ENCODE measurements at places on chromosomes 13 and 19.
A peak's percentile ranks its signal among the peaks of the same experiment; 100 is the strongest.

DNA sequence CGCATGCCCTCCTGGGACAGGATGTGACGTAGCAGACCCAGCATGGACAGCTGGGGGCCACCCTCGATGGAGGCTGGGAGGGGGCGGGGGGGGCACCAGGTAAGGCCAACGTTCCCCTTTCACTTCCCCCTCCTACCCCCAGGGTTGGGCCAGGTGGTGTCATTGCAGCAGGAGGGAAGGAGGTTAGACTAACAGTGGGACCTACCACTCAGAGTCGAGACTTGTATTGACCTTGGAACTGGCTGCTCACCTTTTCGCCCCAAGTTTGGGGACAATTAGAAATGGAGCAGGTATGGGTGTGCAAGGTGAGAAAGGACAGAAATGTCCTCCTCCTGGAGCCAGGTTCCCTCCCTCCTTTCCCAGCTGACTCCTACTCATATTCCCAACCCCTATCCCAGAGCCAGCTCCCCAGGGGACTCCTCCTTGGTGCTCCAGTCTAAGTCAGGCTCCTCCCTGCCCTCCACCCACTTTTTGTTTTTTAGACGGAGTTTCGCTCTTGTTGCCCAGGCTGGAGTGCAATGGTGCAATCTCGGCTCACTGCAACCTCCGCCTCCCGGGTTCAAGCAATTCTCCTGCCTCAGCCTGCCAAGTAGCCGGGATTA is 8.6 kb upstream of the SLC25A41 start:
- no peak for DNase-seq

- no peak for DNase-seq
Observed at GRCh38 chr13:75836441-75836840, 200.3 kb downstream of the LMO7 start.

DNA sequence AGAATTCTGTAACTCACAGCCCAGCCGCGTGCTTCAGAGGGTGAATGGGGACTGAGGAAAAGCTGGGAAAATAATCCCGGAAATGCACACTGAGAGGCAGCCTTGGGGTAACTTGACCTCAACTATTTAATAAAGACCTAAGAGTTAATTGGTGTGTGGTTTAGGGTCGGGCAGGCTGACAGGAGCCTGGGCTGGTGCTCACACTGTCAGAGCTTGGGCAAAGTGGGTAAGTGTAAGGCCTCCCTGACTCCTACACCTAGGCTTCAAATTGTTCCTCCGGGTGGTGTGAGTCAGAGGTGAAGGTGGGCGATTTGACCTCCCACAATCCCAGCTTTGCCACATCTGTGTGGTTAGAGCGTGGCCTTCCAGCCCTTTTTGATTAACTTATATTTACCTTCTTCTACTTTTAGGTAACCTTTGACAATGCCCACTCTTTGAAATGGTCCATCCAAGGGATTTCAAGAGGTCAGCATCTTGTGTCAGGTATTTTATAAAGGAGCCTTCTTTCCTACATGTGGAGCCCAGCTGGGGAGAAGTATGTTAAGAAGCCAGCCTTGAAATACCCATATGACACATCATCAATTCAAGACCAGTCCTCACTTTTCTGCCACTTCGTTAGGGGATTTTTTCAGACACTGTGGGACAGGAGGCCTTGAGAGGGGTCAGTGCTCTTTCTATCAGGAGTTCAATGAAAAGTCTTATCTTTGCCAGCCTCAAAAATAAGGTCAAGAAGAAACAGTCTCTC is 114.2 kb downstream of the NUFIP1 start:
- peak; percentile 24 for DNase-seq

- peak; percentile 46 for DNase-seq
Observed at GRCh38 chr13:78241278-78241919, 322.8 kb upstream of the EDNRB start.

DNA sequence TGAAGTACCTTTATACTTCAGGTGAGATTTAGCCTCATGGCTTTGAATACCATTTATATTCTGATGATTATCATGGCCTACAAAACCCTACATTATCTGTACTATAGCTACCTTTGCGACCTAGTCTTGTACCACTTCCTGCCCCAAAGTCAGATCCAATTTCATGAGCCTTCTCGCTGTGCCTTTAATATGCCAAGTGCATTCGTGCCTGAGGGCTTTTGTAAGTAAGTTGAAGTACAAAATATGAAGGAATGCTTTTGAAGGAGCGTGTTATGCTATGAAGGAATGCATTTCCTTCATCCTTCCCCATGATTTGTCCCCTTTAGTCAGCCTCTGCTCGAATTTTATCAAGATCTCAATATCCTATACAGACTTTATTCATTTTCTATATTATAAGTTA is 9.2 kb upstream of the RASL11A start:
- DNase-seq: no peak

- DNase-seq: peak; percentile 72
Observed at GRCh38 chr13:43006893-43007631, 15.0 kb upstream of the EPSTI1 start.

DNA sequence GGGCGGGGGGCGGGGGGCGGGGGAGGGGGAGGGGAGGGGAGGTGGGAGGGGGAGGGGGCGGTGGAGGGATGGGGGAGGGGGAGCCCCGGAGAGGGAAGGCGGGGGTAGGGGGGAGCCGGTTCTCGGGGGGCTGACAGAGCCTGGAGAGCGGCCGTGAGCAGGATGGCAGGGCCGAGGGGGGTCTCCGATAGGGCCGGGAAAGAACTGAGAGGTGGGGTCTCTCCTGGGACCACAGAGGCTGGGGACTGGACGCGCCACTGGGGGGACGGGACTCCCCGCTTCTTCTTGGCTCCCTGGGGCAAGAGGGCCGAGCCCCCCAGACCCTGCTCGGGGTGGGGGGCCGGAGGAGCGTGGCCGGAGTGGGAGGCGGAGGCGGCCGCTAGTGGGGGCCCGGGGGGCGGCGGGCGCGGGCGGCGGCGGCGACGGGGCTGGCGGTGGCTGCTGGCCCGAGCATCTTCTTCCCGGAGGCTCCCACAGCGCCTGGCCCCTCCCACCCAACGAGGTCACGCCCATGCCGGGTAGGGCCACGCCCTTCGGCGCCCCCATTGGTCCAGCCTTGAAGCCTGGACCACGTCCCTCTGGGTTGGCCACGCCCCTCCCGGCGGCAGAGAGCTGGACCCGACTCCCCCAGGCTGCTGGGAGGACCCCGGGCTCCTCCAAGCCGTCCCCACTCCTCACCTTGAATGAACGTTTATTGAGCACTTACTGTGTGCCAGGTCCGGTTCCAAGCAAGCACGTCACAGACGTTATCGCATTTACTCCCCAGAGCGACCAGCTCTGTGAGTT is at the start of gene NOVA2:
Gene NOVA2, minus strand, starts transcription at position 313 of the 786 bp plus-strand sequence. CDS start 514 bp downstream, outside the sequence.
- DNase-seq: peak; percentile 51

DNA sequence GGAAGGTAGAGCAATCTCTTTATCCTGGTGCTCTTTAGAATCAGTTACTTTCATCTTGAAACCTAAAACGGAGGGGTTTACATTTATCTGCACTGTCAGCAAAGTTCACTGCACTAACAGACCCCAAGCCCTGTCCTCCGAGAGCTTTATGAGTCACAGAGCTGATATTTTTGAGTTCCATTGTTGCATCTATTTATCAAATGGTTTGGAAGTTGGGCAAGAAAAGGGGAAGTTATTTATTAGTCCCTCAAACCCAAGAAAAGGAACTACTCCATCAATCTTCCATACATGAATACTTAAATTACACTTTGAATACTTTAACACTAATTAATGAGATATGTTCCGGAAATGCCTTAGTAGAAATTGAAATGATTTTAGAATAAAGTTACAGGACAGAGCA is 55.5 kb downstream of the EDNRB start:
- DNase-seq: no peak

GRCh38 chr19:15962319-15962718 is 13.5 kb downstream of the OR10H4 start:
- no peak for DNase-seq

- DNase-seq: peak; percentile 64
Observed at GRCh38 chr19:12723641-12724426, at the start of gene TNPO2. Gene TNPO2 (minus strand): TSS chr19:12723932. CDS start chr19:12720977, 2,955 bp downstream.

DNA sequence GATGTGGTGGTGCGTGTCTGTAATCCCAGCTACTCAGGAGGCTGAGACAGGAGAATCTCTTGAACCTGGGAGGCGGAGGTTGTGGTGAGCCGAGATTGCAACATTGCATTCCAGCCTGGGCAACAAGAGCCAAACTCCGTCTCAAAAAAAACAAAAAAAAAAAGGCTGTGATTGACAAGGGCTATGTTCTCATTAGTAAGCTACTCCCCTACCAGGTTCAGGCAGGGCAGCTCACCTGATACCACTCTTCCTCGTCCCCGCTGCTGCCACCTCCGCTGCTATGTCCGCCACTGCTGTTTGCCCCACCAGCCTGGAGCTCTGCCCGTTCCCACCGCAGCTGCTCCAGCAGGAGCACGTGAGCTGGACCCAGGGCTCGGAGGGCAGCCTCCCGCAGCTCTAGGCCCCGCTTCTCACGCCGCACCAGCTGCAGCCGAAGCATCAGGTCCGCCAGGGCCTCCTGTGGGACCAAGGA is 9.4 kb downstream of the USHBP1 start:
- no peak for DNase-seq

DNA sequence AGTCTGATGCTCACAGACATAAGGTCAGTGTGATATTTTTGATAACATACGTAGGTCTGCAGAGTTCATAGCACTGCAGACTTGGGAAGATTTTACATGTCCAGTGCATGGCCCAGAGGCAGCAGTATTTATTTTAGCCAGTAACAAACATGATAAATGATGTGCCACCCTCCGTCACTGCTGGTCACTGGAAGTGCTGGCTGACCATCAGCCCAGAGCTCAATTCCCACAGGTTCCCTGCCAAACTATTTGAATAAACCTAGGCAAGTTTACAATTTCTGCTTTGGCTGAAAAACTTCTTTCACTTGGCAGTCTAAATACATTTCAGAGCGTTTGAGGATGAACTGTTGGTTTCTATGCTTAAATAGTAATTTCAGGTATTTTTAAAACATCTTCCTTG is 135.5 kb upstream of the EDNRB start:
- DNase-seq: no peak

DNA sequence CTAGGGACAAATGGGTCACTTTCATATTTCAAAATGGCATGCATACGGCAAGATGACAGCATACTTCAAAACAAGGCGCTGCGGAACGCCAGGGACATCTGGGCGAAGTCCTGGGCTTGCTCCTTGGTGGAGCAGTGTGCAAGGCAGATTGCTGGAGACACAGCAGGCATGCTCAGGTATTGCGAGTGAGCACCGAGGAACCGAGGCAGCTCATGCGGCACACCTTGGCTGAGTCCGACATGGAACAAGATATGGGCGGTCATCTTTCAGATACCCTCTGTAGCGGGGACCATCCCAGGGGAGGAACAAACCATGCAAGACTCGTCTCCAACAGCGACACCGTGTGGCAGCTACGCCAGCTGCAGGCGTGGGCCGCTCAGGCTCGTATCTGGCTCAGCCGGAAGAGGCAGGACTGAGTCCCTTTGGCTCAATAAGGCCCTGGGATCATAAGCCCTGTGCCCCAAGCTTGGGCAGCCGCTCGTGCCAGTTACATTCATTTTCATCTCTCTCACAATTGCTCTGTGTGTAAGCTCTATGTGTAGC is 112.4 kb downstream of the NUFIP1 start:
- peak; percentile 44 for DNase-seq

DNA sequence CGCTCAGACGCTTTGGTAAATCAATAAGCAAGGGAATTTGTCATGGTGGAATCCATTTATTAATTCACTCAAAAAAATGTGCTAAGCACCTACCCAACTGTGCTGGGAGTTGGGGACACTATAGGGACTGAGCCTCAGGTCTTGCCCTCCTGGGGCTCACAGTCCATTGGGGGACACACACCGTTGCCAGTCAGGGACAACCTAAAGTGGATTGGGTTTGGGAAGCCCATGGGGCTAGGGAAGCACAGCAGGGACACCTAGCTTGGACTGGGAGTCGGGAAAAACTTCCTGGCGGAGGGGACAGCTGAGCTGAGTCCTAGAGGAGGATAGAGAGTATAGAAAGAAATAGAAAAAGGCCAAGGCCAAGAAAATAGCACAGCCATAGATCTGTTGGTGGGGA is 8.5 kb downstream of the FOSB start:
- no peak for DNase-seq

DNA sequence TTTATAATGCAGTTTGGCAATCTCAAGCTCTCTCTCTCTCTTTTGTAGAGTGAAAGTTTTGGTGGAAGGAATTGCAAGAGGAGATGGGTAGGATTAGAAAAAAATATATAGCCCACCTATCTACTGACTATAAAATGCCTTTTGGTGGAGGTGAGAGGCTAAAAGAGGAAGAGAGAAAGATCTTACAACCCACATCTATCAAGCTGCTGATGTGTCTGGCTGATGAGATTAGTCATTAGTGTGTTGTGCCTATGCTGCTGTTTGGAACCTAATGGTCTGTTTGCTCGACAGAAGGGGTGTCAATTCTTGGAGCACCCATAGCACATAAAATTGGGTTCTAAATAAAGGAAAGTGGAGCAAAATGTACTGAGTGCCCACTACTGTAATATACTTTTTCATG is 411.0 kb downstream of the HS6ST3 start:
- no peak for DNase-seq

GRCh38 chr13:22017226-22017625 is 346.4 kb downstream of the FGF9 start:
- DNase-seq: no peak

GRCh38 chr19:38912600-38913514 is 871 bp upstream of the CCER2 start:
- peak; percentile 7 for DNase-seq

DNA sequence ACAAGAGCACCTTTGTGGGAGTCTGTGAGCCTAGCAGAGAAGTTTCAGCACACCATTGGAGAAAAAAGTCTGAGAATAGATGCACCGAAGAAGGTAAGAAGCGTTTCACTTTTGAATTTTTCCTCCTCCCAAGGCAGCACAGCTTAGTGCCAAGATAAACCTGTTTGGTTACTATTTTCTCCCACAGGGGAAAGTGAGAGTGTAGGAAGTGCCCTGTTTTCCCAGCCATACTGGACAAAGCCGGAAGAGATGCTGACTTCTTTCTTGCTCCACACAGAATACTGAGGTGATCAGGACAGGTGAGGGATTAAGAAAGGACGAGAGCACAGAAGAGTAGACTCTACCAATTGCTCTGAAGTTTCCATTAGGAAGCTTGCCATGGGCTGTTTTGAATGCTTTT is 1011.0 kb upstream of the MIR17HG start:
- DNase-seq: no peak

GRCh38 chr13:111908361-111908760 is 158.6 kb upstream of the SOX1 start:
- DNase-seq: no peak

- no peak for DNase-seq
Observed at GRCh38 chr19:18865106-18865972, 30.6 kb downstream of the CERS1 start.

DNA sequence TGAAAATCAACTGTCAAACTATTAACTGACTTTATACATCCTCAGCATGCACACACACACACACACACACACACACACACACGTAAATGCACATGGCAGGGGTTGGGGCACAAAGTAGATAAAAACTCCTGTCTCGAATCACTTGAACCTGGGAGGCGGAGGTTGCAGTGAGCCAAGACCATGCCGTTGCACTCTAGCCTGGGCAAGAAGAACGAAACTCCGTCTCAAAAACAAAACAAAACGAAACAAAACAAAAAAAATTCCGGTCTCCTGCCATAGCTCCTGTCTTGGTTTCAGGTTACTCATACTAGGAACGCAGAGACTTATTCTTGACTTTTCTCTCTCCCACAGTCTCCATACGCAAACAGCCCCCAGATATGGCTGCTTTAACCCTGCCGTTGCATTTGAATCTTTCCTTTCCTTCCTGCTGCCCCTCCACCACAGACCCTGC is 148.9 kb downstream of the SHISA2 start:
- no peak for DNase-seq

All from fibroblast of mammary gland (primary cell).